Stimulated activated naive CD4-positive, alpha-beta T cell (primary cell): ENCODE measurements at places on chromosomes 12 and 14.

DNA sequence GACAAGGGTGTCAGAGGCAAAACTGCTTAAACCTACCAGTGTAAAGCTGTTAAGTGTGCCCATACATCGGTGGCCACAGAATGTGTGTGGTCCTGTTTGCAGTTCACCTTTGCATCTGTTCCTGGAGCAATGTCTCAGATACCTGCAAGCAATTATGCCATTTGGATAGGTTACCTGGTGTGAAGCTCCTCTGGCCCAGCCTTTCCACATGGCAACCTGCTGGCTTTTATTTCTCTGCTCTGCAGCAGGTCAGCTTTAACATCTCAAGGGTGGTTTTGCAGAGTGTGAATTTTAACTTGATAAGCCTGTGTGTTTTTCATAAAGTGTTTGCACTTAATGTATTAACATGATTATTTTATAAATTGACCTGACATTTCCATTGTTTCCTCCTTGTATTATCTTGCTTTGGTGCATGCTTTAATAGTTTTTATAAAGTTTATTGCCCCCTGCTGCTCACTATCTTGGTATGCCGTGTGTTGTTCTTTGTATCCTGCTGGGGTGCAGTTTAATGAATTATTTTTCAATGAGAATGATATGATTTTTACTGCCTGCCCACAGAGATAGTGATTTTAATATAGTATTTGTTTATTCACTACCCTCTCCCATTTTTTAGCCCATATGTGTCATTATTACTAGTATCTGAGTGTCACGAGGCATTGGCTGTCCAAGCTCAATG, 403.8 kb downstream of the NPAS3 start:
- DNase-seq: no peak

DNA sequence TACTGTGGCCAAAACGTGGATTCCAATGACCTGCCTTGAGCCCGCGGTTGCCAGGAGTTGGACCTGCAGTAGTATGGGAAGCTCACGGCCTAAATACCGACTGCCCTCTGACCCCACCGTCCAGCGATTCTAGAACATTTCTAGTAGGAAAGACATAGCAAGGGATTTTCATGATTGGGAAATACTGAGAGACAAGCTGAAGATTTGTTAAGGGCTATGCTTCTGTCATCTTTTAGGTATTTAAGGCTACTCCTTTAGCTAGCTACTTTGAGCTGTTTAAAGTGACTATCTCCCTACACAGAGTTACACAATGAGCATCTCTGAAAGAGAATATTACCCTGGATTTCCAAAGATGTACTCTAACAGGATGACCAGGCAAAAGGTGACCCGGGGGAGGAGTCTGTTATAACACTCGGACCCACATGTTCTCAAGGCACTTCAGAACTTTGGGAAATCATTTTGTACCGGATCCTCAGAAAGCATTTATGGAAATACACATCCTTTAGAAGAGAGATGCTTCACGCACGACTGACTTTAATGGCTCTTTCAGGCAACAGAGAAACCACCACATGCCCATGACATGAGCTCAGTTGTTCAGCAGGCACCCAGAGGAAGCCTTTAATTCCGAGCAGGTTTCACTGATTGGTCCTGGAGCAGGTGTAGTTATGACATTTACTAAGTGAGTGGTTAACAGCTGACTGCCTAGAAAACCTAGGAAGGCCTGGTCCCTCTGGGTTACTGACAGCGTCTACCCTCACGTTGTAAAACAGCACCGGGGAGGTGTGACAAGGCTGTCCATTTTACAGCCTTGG, 4.2 kb downstream of the BAG5 start:
- no peak for DNase-seq

- no peak for DNase-seq
These were observed 200.1 kb upstream of the FRMD6 start for GRCh38 chr14:51451561-51451960.

GRCh38 chr14:68783408-68784225, 9.2 kb downstream of the ZFP36L1 start:
- DNase-seq: no peak
